ENCODE measurements at places on chromosomes 5 and 9. TPM values are rescaled to one million over a fixed set of nuclear protein-coding genes. Genes with fewer than 3 reads are reported as not detected.

The CDKN2AIPNL gene
- 24.5 TPM for total RNA-seq

The RASGEF1C gene
- 0.69 TPM for total RNA-seq

The NEUROG1 gene
- not detected for total RNA-seq

The SHB gene
- 10.4 TPM for total RNA-seq

The CYLC2 gene
- not detected for total RNA-seq

Measured in urinary bladder (tissue), 4 donors.